Stromal cell of bone marrow (primary cell): ENCODE measurements at places on chromosomes 16 and 17.
A peak's percentile ranks its signal among the peaks of the same experiment; 100 is the strongest.

DNA sequence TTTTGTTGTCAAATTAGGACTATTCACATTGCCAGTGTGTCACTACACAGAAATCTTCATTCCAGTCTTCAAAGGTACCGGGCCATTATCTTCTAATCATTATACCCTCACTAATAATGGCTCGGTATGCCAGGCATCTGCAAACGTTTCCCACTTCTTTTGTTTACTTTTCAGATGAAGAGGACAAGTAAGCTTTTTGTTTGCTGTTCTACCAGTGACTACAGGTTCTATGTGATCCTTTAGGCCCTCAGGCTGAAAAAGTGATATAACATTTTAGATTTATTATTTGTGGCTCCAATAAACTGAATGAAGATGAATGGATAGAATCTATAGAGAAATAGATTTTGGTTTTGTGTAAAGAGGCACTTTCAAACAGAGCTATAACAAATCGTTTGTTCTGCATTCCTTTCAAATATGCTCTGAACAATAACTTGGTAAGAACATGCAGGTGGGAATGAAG, 403 bp upstream of the KRTAP3-1 start:
- no peak for DNase-seq

GRCh38 chr16:87602821-87603683, 744 bp downstream of the JPH3 start:
- DNase-seq: no peak

DNA sequence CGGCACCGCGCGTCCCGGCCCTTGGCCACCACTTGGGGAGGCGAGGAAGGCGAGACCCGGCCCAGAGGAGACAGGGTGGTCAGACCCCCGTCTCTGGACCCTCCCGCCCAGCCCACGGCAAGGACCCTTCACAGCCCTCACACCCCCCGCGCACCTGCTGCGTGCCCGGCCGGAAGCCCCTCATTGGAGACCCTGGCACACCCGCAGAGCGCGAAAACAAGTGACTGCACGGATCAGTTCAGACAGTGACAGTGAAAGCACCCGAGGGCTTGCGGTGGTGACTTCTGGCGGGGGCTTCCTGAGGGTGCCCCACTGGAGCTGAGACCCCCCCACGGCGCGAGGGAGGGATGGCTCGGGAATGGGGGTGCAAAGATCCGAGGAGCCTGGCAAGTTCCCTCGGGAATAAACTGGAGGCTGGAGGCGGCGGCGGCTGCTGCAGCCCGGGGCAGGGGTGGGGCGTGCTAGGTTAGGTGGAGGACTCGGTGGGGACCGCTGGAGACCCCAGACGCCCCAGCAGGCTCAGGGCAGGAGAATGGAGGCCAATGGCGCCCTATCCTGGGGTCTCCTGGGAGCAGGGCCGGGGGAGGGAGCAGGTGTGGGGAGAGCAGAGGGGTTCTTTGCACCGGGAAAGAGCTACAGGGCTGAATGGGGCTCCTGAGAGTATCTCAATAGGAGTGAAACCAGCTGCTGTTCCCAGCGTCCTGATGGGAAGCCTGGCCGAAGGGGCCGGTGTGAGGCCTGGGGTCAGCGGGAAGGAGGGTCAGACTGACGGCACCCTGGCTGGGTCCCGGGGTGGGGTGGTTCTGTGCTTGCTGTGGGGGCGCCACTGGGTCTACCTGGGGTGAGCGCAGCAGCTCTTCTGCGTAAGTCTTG, 824 bp upstream of the FBXL16 start:
- DNase-seq: no peak

DNA sequence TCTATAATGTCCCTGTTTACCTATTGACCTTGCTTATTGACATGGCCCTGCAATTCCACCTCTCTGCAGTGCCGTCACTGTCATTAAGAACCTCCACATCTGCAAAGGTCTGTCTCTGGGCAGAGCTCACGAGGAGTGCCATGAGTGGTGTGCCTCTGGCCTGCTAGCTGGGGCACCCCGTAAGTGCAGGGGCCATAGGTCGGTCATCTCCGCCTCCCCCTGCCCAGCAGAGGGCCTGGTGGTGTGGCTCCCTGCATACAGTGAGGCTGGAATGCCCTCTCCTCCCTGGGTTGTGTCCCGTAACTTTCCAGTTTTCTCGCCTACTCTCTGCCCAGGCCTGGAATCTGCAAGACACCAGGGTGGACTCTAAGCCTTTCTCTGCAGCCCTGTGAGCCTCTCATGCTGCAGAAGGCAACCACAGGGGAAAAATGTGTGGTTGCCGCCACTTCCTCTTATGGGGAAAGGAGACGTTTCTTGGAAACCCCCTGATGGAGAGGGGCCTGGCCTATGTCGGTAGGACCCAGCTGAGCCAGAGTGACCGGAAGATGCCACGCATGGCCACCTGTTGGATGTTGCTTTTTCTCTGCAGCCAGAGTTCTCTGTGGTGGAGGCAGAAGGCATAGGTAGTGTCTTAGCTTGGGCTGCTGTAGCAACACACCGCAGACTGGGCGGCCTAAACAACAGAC, 2.7 kb upstream of the SNX20 start:
- DNase-seq: no peak

DNA sequence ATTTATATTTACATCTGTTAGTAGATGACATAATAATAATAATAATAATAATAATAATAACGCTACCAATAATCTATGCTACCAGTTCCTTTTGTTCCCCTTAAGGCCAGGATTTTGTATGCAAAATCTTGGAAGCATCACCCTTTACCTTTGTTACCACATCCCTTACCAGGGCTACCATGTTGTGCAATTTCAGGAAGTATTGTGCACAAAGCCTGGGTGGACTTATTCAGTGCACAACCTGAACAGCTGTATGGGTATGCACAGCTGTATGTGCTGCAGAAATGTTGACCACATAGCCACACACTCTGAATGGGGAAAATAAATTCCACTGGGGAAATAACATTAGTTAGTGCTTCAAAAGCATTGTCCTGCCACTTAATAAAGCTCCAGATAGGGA, 19.9 kb upstream of the CALB2 start:
- no peak for DNase-seq

DNA sequence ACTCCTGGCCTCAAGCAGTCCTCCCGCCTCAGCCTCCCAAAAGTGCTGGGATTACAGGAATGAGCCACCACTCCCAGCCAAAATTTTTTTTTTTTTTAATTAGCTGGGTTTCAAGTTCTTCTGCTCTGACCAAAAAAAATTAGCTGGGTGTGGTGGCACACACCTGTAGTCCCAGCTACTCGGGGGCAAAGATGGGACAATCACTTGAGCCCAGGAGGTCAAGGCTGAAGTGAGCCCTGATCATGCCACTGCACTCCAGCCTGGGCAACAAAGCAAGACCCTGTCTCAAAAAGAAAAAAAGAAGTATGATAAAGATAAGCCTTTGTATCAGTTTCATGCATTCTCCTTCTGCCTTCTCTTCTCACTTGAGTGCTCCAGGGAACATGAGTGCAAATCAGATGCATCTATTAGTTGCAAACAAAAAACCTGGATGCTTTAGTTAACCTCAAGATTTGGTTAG, 1.9 kb downstream of the NQO1 start:
- no peak for DNase-seq

DNA sequence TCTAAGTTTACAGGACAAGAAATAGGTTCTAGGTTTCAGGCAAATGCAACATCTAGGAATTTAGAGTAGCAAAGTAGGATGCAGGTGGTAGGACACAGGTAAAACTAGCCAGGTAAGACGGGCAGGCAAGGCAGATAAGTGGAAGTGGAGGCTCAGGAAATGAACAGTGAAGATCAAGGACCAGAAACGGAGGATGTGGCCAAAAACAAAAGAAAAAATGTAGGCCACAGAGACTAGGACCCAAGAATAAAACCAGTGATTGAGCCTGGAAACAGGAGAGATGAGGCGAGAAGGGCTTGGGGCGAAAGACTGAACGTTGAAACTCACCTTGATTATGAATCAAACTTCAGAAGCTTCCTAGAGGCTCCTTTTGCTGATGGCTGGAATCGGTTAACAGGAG, 24.0 kb downstream of the CPSF4L start:
- DNase-seq: no peak

GRCh38 chr17:44177640-44178039, 7.1 kb downstream of the ASB16 start:
- DNase-seq: no peak

DNA sequence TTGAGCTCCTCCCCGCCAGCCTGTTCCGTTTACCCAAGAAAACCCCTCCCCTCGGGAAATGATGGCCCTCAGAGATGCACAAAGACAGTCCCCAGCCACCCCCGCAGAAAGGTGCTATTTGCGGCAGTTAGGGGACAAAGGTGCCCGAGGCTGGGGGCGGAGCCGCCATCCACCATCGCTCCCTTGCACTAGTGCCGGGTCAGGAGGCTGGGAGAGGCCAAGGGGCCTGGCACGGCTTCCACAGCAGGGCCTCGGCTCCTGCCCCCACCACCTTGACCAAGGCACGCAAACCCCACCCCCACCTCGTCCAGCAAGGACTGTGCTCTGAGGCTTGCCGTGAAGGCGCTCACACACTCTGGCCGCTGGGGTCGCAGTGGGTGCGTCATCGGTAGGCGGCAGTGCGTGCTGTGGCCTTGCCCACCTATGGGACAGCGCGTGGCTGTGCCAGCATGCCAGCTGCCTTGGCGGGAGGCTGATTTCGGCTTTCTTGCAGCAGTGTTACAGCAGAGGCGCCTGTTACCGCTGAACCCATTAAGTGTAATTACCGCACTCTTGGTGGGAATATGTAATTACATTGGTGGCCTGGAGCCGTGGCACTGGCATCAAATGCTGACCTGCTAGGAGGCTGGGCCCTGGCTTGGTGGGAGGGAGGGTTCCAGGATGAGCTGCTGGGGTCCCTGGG, 31.8 kb downstream of the TPSG1 start:
- DNase-seq: no peak

DNA sequence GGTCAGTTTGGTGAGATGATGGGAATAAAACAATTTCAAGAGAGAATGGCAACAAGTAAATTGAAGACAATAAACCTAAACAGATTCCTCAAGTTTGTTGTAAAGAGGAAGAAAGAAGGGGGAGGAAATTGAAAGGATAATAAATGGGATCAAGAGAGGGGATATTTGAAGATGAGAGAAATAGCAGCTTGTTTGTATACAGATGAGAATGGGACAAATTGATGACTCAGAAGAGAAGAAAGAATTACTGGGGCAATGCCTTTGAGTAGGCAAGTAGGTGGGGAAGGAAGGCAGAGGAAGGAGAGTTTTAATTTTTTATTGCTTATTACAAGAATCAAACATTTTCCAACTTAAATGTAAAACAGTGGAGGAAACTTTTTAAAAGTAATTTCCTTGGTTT, 98.3 kb downstream of the CHD9 start:
- no peak for DNase-seq

DNA sequence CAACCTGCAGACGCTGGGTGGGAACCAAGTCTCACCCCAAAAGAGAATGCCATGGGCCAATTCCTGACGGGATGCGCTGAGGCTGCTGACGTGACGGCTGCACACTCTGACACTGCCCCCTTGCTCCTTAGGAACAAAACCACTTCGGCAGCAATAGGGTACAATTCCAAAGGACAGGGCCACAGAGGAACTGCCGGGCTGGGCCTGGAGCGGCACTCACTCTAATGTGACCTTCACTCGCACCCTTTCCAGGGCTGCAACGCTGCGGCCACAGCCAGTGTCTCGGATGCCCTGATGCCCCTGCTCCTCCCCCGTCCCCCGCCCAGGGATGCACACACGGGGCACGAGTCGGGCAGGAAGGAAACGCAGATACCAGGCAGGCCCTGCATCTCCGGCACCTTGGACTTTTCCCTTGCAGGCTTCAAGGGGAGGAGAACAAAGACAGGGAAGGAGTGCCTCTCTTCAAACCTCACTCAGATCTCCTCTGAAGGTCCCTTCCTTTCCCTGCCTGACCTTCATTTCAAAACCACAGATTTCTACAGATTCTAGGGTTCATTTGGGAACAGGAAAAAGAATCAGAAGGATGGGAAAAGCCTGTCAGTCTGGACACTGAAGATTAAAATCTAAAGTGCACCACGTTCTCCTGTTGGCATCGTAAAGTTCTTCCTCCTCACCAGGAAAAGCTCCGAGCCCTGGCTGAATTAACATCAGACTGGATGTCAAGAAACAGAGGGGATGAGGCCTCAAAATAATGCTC, 2.3 kb downstream of the PITPNA start:
- DNase-seq: no peak

GRCh38 chr16:68767581-68767980, 30.5 kb downstream of the CDH1 start:
- no peak for DNase-seq

GRCh38 chr16:25006504-25007056, 8.6 kb downstream of the ARHGAP17 start:
- no peak for DNase-seq

DNA sequence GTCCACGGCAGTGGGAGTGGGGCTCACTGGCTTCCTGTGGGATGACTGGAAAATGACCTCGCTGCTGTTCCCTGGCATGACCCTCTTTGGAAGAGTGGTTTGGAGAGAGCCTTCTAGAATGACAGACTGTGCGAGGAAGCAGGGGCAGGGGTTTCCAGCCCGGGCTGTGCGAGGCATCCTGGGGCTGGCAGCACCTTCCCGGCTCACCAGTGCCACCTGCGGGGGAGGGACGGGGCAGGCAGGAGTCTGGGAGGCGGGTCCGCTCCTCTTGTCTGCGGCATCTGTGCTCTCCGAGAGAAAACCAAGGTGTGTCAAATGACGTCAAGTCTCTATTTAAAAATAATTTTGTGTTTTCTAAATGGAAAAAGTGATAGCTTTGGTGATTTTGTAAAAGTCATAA, 7.8 kb upstream of the RNF213 start:
- DNase-seq: no peak

DNA sequence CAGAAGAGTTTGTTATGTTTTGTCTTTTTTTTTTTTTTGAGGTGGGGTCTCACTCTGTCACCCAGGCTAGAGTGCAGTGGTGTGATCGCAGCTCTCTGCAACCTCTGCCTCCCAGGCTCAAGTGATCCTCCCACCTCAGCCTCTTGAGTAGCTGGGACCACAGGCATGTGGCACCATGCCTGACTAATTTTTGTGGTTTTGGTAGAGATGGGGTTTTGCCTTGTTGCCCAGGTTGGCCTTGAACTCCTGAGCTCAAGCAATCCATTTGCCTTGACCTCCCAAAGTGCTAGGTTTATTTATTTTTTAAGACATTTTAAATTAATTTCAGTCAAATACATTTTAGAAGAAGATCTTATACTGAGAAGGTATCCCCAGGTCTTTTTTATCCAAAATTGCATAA, 366.7 kb downstream of the KCNJ2 start:
- DNase-seq: no peak

GRCh38 chr17:17108451-17109049, 66.3 kb downstream of the MPRIP start:
- no peak for DNase-seq

- DNase-seq: peak; percentile 63
Measured at GRCh38 chr16:81601601-81602255, 157.1 kb downstream of the CMIP start.
